ENCODE measurements at places on chromosomes 2 and 18.

DNA sequence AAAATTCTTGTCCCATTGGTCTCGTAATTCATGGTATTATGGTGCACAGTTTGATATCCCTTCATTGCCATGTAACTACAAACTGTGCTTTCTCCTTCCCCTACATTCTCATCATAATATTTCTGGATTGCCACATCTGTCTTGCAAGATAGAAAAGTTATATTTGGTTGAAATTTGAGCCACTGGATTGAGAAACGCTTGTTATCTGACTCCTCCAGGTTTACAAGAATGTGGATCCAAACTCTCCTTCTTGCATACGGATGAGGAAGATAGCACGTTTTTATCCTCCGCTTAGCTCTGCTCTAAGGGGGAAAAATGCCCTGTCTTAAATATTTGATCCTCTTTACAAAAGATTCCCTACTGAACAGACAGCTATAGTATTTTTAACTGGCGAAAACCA, 438.2 kb downstream of the TSN start:
- DNase-seq: peak; percentile 32

DNA sequence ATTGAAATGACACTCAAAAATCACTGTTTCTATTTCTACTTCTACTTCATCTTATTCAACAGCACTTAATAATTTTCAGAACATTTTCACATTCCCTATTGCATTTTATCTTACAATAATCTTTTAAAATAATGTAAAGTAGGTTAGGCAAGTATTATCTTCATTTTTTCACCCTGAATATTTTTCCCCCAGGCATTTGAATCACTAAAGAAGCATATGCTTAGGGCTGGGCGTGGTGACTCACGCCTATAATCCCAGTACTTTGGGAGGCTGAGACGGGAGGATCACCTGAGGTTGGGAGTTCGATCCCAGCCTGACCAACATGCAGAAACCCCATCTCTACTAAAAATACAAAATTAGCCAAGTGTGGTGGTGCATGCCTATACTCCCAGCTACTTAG, 6.7 kb downstream of the WDCP start:
- no peak for DNase-seq

GRCh38 chr2:200305797-200306195, 697 bp upstream of the SPATS2L start:
- peak; percentile 22 for DNase-seq

DNA sequence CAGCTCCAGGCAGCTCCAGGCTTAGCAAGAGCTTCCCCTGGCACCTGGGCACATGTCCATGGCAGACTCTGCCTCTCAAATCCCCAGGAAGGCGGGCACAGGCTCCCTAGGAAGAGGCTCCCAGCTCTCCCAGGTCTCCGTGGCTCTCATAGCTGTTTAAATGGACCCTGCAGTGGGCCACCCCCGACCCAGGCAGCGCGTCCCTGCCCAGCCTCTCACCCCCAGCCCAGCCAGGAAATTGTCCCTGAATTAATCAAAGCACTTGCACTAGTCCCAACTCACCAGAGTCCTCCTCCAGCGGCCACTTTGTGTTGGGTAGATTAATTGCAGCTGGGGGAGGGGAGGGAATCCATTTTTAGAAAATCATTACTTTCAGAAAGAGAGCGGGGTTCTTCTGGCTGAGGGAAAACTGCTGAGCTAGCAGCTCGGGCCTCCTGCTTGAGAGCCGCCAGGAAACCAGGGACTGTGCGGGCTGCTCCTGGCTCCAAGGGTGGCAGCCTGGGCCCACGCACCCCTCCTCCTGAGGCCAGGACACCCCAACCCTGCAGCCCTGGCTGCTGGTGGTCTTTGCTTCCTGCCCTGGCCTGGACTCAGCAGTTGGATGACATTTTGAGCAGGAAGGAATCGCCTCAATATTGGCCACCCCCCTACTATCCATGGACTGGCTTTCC, 36.0 kb downstream of the SMAD7 start:
- no peak for DNase-seq

DNA sequence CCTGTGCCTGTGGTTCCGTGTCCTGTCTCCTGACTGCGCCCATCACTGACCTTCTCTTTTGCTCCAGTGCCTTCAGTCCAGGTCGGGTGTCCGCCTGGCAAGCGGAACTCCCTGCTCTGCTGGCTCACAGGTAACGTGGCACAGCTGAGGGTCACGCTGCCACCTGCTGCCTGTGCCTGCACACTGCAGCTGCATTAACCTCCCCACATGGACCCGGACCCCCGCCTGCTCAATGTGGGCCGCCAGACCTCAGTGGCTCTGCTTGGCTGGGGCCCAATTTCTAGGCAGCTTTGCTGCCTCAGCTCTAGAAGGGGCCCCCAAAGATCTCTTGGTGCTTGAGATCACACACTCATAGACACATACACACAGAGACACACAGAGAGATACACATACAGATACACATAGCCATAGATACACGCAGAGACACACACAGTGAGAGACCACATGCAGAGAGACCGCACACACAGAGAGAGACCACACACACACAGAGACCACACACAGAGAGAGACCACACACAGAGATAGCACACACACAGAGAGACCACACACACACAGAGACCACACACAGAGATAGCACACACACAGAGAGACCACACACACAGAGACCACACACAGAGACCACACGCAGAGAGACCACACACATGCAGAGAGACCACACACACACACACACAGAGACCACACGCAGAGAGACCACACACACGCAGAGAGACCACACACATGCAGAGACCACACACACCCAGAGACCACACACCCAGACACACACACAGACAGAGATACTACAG, 14.9 kb upstream of the CNNM3 start:
- peak; percentile 73 for DNase-seq

GRCh38 chr2:240398661-240399267, 36.7 kb upstream of the GPC1 start:
- no peak for DNase-seq

GRCh38 chr2:159054985-159055384, 86.5 kb downstream of the TANC1 start:
- no peak for DNase-seq

DNA sequence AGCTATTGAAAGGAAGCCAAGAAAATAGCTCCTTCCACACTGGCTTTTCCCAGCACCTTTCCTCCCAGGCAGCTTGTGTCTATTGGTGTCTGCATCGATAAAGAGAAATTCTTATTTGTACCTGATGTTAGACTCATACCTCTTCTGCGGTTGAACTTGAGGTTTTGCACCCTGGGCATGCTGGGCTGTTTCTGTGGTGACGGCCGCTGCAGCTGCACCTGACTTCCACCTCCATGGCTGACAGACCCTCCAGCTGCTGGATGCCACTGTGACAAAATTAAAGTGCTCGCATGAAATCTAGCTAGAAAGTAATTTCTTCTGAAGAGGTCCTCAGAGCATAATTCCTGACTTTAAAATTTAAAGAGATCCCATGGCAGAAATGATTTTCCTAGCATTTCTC, 6.6 kb downstream of the FECH start:
- no peak for DNase-seq

DNA sequence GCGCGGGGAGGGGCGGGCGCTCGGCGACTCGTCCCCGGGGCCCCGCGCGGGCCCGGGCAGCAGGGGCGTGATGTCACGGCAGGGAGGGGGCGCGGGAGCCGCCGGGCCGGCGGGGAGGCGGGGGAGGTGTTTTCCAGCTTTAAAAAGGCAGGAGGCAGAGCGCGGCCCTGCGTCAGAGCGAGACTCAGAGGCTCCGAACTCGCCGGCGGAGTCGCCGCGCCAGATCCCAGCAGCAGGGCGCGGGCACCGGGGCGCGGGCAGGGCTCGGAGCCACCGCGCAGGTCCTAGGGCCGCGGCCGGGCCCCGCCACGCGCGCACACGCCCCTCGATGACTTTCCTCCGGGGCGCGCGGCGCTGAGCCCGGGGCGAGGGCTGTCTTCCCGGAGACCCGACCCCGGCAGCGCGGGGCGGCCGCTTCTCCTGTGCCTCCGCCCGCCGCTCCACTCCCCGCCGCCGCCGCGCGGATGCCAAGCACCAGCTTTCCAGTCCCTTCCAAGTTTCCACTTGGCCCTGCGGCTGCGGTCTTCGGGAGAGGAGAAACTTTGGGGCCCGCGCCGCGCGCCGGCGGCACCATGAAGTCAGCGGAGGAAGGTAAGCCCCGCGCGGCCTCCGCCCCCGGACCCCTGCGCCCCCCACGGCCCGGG, at the start of gene NFATC1:
NFATC1 (plus strand) TSS at position 170 of the 644 bp plus-strand sequence; CDS start at position 465, 295 bp downstream.
- DNase-seq: peak; percentile 75

- DNase-seq: no peak
Measured at GRCh38 chr2:90077948-90078347, 1386.5 kb downstream of the RPIA start.

GRCh38 chr2:40255103-40255502, 196.8 kb downstream of the SLC8A1 start:
- DNase-seq: no peak

DNA sequence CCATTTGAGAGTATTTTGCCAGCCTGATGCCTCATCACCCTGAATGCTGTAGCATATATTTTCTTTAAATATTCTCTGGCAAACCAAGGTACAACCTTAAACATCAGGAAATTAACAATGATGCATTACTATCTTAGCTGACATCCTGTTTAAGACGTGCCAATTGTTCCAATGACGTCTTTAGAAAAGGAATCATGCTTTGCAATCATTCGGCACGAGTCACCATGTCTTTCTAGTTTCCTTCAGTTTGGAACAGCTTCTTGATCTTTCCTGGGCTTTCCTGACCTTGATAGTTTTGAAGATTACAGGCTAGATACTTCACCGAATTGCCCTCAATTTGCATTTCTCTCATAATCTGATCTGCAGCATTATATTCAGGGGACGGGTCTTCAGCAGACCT, 88.2 kb upstream of the GLI2 start:
- no peak for DNase-seq

DNA sequence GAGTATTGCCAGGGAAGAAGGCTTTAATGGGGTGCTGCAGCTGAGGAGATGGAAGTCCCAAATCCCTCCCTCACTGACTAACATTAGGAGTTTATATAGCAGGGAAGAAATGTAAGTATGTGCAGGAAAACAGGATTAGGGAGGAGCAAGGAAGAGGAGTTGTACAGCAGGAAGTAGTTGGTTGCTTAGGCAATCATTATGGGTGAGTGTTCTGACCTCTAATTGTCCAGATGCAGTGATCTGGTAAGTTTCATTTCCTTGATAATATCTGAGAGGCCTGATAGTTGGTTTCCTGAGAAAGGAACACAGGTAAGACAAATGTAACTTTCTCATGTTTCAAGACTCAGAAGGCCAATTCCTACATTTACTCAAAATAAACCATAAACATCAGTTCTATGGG, 331.9 kb upstream of the GULP1 start:
- DNase-seq: no peak

- DNase-seq: no peak
Measured at GRCh38 chr2:221676566-221677172, 104.6 kb upstream of the EPHA4 start.

DNA sequence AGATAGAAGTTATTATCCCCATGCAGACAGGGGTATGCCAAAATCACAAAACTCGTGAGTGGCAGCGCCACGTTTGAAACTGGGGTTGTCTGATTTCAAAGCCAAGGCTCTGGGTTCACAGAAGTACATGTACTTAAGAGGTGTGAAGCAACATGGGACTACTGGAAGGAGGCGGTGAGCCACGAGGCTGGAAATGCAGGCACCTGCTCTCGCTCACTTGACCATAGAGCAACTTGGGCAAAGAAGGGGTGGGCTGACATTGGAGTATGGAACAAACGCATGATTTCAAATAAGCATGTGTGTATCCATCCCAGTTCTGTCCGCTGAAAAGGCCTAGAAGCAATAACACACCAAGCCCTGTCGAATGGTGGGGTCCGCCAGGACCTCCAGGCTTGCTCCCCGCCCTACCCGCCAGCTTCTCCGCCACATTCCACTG, 593 bp upstream of the ACTR2 start:
- peak; percentile 16 for DNase-seq

GRCh38 chr2:231399853-231400680, 4.6 kb downstream of the B3GNT7 start:
- DNase-seq: no peak

DNA sequence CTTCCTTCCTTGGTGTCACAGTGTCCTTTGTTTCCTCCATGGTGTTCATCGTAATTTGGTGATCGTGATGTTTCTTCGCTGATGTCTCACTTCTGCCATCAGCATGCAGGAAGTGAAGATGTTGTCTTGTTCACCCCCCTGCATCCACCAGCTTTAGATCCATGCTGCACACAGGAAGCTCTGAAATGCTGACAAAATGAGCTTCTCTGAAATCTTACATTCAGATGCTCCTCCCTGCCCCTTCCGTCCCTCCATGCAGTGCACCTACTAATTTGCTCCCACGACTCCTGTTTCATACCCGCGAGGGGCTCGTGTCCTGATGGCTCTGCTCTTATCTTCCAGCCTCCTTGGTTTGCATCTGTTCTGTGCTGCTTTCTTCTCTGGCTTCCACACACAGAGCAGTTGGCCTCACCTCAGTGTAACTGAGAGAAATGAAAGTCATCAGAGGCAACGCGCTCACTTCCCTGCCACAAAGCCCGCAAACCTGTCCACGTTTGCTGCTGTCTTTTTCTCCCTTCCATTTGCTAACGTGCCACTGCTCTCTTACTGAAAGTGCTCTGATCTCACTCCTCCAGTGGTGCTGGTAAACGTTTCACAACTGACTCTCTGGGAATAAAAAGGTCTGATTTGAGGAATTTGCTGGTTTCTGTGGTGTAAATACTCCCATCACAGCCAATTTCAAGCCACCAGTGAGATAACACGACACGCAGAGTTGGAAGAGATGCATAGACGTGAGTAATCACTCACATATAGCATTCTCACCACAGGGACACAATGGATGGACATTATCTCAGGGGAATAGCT, 41.0 kb upstream of the MGAT4A start:
- no peak for DNase-seq

Measured in K562 (cell line).